ENCODE measurements at places on chromosomes 13 and 19.

DNA sequence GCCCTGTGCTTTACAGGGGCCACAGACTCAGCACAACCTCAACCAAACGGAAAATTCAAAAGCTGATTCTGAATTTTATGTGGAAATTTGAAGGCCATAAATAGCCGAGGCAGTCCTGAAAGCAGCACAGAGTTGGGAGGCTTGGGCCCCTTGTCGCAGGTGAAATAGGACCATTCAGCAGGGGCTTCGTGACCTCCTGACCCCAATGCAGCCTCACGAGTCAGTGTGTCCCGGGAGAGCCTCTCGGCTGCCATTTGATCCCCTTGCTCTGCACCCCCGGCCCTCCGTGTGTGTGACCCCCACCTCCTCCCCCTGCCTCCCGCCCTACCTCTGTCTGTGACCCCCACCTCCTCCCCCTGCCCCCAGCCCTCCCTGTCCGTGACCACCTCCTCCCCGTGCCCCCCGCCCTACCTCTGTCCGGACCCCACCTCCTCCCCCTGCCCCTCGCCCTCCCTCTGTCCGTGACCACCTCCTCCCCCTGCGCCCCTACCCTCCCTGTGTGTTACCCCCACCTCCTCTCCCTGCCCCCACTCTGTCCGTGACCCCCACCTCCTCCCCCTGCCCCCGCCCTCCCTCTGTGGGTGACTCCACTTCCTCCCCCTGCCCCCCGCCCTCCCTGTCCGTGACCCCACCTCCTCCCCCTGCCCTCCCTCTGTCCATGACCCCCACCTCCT lies 41.7 kb upstream of the TFDP1 start:
- no peak for DNase-seq

- no peak for DNase-seq
These were observed 55.9 kb upstream of the UQCRFS1 start for GRCh38 chr19:29268721-29269393.

- DNase-seq = peak; percentile 60
These were observed 4.0 kb upstream of the NKPD1 start for GRCh38 chr19:45164577-45165335.

- DNase-seq = no peak
These were observed 4.5 kb upstream of the ELOF1 start for GRCh38 chr19:11563532-11563931.

DNA sequence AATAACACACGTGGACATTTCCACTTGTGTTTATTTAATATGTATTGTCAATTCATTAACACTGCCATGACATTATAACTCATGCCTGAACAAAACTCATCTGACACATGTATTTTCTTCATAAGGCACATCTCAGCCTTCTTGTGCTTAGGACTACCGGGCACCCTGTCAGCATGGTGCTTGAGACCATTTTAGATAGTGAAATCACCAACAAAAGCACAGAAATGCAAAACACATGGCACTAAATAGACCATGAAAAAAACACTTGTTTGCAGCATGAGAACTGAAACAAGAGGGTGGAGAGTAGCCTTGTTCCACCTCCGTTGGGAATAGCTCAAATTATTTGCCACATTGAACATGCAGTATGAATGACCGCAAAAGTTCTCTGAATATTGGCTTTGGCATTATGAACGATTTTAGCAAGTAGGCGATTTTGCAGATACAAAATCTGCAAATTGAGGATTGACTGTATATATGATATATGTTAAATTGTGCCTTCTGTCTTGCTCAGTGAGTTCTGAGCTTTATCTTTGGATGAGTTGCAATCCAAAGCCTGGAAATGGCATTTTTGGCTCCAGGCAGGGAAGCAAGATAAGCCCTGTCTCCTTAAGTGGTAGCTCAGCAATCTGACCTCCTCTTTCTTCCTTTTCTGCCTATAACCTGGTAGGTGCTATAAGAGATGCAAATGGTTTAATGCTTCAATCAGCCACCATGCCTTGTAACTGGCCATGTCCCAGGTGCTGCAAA lies 328.2 kb downstream of the HS6ST3 start:
- peak; percentile 1 for DNase-seq

DNA sequence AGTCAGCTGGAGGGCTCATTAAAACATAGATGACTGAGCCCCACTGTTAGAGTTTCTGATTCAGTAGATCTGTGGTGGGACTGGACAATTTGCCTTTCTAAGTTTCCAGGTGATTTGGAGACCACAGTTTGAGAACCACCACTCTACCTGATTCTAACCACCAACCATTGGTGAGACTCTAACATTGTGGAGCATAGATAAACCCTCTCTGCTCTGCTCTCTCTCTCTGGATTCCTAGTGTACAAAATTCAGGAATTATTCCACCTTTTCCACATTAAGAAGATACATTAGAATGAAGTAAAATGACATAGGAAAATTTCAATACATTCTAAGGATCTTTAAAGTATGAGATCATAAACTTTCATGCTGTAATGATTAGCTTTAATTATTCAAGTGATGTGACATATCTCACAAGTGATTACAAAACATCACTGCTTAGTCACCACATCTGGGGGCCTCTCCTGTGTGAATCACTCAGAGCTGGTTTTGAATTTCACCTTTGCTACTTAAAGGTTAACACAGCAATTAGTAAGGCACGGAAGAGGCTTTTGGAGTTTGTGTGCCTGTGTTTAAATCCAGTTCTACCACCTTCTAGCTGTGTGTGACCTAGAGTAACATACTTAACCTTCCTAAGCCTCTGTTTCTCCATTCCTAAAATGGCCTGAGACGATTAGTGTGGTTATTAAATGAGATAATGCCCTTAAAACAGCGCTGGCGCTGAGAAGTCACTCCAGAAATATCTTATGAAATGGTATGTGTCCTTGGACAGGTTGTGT lies 78.5 kb upstream of the NBEA start:
- peak; percentile 86 for DNase-seq

DNA sequence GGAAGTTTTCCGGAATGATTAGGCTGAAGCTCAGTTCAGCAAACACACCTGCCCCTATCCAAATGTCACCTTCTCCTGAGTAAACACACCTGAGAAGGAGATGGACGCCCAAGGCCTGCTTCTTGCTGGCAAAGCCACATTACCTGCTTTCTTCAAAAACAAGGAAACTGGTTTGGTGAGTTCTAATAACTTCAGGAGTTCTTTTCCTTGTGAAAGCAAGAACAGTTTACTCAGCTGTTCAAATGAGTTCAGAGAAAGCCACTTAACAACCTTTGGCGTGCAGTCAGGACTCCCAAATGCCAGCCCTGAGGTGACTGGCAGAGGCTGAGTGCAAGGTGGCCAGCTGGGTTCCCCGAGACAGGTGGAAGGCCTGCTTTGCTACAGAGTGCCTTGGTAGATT lies 160.5 kb downstream of the STK24 start:
- DNase-seq = no peak

GRCh38 chr13:99158846-99159245 lies 41.8 kb upstream of the UBAC2 start:
- DNase-seq = no peak

DNA sequence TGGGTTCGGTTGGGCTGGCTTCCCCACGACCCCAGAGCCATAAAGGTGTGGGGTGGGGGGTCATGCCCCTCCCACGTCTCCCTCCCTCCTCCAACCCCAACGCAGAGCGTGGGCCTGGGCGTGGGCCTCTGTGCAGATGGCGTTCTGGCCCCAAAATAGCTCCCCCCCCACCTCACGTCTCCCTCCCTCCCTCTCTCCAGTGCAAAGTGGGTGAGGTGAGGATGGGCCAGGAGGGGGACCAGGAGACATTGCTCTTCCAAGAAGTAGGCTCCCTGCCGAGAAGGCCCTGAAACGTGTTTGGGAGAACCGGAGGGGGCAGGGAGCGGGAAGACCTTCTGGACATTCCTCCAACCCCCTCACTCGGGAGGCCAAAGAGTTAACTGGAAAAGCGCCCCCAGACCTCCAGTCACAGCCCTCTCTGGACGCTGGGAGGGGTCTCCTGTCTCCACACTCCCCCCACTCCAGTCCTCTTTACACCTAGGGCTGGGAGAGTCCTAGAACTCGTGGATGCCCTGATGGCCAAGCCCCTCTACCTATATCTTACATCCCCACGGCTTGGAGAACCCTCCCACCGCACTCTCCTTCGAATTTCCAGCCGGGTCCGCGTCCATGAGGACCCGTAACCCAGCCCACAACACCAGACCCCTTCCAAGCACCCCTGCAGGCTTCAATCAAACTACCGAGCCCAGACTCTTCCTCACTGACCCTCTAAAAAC lies 855 bp downstream of the UNC13A start:
- DNase-seq = no peak

DNA sequence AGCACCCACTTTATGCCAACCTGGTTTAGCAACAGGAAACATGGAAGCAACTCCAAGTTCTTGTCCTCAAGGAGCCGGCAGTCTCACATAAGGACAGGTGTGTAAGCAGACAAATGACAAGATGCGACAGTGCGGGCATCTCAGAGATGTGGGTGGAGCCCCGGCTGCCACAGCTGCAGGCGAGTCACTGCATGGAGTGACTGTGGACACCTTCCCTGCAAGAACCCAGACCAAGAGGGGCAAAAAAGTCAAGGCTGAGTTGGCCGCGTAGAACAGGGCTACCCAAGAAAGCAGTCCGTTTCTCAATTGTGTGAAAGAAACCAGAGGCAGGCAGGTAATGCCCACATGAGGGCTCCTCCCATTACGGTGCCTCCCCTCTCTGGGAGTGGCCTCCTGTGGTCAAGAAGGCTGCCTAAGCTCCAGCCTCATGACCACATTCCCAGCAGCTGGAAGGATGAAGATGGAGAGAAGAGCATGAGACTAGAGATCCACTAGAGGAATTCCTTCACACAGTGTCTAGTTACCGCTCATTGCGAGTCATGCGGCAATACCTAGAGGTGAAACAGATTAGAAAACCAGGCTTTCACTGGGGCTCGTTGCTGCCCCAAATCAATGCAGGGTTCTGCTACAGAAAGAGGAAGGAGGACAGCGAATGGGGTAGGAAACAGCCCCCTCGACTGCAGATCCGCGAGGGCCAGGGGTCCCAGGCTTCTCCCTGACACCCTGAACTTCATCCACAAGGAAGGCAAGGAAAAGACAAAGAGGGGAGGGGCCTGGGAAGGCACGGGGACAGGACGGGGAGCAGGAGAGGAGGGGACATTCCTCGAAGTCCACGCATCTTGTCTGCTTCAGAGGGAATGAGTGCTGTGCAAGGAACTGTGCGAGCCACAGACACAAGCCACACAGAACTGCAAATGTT lies 80.2 kb downstream of the SPACA7 start:
- DNase-seq = no peak

DNA sequence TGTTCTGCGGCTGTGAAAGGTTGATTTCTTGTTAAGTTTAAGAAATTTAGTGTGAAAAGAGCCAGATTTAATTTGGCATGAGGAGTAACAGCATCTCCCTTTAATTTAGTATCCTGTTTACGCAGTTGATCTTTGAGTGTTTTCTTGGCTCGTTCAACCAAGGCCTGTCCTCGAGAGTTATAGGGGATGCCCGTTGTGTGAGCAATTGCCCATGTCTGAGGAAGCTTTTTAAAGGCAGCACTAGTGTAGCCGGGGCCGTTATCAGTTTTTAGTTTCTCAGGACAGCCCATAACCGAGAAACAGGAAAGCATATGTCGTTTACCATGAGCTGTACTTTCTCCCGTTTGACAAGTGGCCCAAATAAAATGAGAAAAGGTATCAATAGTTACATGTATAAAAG lies 47.5 kb upstream of the ZNF43 start:
- DNase-seq = no peak

DNA sequence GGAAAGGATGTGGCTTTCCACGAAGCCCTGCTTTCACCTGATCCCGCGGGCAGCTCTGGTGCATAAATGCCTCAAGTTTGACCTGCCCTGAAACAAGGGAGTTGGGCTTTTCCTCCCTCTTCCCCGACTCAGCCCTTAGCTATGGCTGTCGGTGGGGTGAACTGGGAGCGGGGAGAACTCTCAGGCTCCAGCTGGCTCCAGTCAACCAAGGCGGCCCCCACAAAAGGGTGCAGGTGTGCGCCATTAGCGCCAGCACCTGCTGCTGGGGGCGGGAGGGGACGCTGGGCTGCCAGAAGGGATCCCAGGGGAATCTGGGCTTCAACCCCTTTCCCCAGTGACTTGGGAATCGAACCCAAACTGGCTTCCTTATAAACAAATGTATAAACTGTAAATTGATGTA lies 7.1 kb upstream of the DHRS12 start:
- DNase-seq = no peak

GRCh38 chr19:33239223-33239975 lies 13.7 kb upstream of the SLC7A10 start:
- DNase-seq = no peak

DNA sequence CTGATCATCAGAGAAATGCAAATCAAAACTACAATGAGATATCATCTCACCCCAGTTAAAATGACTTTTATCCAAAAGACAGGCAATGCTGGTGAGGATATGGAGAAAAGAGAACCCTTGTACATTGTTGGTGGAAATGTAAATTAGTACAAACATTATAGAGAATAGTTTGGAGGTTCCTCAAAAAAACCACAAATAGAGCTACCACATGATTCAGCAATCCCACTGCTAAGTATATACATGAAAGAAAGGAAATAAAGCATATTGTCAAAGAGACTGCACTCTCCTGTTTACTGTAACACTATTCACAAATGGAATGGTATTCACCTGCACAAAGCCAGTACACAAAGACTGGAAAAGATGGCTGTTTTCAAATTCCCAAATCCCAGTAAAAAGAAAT lies 1233.7 kb downstream of the PCDH17 start:
- no peak for DNase-seq

GRCh38 chr13:101556676-101557123 lies 104.2 kb downstream of the ITGBL1 start:
- DNase-seq = peak; percentile 81

GRCh38 chr19:58387338-58388174 lies 487 bp downstream of the RPS5 start:
- DNase-seq = no peak

DNA sequence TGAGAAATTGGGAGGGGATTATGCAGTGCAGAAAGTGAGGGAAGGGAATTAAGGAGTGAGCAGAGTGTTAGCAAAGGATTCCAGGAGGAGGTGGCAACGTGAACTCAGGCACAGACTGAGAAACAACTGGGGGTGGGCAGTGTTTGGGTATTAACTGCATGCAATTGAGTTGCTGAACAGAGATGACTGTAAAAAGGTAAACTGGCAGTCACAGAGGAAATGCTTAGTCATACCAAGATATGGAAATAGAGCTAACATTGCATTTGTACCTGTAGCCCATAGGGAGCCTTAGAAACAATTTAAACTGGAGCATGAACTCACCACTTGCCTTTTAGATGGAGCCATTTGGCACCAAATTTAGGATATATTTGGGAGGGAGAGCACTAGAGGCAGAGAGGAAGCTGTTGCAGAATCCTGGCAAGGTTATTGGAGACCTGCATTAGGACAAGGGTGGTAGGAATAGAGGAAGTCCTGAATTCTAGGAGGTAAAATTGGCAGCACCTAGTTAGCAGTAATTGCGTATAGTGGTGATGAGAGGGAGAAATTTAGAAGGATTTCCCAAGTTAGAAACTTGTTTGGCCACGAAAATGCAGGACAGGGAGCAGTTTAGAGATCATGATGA lies 100.6 kb upstream of the FRY start:
- no peak for DNase-seq

GRCh38 chr19:49787746-49788145 lies 20.9 kb downstream of the AP2A1 start:
- DNase-seq = no peak

- no peak for DNase-seq
These were observed 14.3 kb upstream of the PLPP2 start for GRCh38 chr19:305240-306150.

GRCh38 chr13:43830497-43830881 lies 43.7 kb upstream of the ENOX1 start:
- DNase-seq = peak; percentile 87

- no peak for DNase-seq
These were observed 42.1 kb downstream of the RGCC start for GRCh38 chr13:41499452-41499851.
